Cortex of kidney (tissue), 1 donor: ENCODE measurements at places on chromosomes 6 and 20.

DNA sequence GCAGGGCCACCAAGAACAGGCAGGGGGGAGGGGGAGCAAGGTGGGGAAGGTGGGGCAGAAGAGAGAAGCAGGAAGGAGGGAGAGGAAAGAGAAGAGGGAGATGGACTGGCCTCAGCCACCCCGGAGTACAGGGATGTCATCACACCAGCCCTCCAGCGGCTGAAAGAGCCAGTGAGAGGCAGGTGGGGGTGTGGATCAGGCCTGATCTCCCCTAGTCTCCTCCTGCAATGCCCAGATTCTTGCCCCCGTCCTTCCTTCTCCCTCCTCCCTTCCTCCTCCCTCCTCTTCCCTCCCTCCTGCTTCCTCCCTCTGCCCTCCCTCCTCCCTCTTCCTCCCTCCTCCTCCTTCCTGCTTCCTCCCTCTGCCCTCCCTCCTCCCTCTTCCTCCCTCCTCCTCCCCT lies 61.5 kb downstream of the YTHDF1 start:
- no peak for DNase-seq

- DNase-seq = no peak
Measured at GRCh38 chr6:47743744-47744143, 38.1 kb upstream of the OPN5 start.

- no peak for DNase-seq
Measured at GRCh38 chr20:62795023-62795761, 1.1 kb upstream of the MRGBP start.

DNA sequence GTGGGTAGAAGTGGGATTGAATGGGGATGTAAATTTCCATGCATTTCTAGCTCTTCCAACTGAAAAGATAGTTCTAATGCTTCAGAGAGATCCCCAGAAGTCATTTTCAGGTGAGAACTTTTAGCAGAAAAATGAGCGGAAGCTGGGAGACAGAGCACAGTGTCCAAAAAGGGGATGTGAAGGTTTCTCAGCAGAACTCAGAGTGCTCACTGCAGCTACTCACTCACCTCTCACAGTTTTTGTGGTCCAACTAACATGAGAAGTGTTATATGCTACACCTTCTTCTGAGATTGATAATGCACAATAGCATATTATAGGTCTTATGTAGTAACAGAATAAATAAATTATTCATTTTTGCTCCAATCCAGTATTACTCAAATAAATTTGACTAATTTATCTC lies 519.2 kb upstream of the HS3ST5 start:
- no peak for DNase-seq

GRCh38 chr20:61940976-61941720 lies 124.5 kb downstream of the TAF4 start:
- DNase-seq = no peak

DNA sequence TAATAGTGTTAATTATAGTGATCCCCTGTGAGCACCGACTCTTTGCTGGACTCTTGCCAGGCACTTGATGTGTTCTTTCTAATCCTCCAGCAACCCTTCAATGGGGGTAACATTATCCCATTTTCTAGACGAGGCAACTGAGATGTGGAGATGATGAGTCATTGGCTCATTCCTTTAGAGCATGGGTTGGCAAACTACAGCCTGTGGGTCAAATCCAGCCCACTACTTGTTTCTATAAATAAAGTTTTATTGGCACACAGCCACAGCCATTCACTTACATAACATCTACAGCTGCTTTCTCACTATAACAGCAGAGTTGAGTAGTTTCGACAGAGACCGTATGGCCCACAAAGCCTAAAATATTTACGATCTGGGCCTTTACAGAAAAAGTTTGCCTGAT lies 249.5 kb upstream of the KCNG1 start:
- DNase-seq = no peak

DNA sequence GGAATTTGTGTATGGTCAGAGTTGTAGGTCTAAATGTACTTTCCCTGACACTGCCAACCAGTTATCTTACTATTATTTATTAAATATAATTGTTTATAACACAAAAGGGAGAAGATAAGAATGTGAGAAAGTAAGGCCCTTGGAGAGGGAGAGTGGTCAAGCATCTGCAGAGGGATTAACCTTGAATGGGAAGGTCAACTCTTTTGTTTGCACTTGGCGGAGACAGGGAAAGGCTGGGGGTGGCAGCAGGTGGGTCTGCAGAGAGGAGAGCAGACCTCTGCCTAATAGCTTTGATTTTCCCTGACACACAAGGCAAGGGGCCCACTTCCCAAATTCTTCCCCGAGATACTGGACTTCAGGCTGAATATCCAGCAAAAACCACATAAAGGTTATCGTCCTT lies 4.2 kb downstream of the LRP11 start:
- DNase-seq = no peak

DNA sequence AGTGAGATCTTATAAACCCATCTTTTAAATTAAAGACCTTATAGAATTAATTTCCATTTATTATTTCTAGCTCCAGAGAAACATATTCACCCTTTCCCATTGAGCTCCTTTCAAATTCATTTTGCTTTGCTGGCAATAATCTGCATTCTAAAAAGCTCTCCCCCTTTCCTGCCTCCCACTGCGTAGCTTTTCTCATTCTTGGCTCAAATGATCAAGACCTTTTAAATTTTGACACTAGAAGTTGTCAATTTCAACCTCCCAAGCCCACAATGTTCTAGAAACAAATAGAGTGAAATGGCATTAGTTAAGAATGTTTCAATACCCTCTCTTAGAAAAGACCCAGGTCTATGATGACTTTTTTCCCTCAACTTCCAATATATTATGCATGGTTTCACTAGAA lies 186.9 kb downstream of the AKAP7 start:
- no peak for DNase-seq

DNA sequence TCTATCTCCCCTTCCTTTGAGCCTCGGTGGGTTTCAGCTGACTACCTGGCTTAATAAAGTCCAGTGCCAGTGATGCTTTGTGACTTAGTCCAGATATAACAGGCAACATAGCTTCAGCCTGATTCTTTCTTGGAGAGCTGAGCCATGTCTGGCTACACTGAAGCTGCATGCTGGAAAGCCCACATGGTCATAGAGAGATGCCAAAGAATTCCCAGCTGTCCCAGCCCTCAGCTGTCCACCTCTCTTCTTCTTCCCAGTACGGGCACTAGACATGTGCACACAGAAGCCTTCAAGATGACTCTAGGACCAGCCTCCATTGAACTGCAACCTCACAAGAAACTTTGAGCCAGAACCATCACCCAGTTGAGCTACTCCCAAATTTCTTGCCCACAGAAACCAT lies 154.1 kb upstream of the MYLIP start:
- DNase-seq = no peak

GRCh38 chr6:34362909-34363680 lies 29.4 kb downstream of the NUDT3 start:
- no peak for DNase-seq

GRCh38 chr6:6688283-6688682 lies 99.8 kb downstream of the LY86 start:
- no peak for DNase-seq

- DNase-seq = no peak
Measured at GRCh38 chr6:84062519-84063154, 29.1 kb downstream of the MRAP2 start.

GRCh38 chr6:5308066-5308465 lies 46.8 kb downstream of the FARS2 start:
- no peak for DNase-seq

GRCh38 chr20:59667131-59667530 lies 62.8 kb downstream of the PHACTR3 start:
- DNase-seq = no peak

DNA sequence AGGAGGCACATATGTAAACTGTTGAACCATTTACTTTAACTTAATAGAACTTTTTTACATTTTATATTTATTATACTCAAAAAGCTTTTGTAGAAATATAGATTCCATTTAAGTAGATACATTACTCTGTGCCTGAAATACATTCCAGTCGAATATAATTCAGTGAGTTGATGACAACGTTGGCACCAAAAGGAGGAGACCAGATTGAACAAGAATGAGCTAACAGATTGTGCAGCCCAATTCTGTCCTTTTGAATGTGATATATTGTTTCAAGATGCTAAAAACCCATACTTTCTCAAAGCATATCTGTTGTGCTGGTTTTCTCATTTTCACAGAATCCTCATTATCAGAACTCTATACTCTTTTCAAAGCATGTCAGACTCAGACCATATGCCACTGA lies 147.4 kb upstream of the SIM1 start:
- DNase-seq = no peak

GRCh38 chr6:167153521-167153959 lies 4.2 kb downstream of the GPR31 start:
- no peak for DNase-seq

DNA sequence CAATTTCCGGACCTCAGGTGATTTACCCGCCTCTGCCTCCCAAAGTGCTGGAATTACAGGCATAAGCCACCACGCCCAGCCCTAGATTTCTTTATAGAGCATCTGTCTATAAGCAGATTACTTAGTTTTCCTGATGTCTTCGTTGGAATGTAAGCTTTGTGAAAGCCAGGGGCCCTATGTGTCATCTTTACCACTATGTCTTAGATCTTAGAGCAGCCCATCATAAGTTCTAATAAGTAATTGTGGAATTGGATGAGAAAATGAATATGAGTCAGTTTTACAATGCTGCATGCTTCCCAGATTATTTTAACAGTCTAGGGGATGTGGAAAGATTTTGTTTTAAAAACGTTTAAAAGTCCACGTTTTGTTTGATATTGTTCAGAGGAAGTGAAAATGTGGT lies 9.1 kb upstream of the ZBTB2 start:
- no peak for DNase-seq

DNA sequence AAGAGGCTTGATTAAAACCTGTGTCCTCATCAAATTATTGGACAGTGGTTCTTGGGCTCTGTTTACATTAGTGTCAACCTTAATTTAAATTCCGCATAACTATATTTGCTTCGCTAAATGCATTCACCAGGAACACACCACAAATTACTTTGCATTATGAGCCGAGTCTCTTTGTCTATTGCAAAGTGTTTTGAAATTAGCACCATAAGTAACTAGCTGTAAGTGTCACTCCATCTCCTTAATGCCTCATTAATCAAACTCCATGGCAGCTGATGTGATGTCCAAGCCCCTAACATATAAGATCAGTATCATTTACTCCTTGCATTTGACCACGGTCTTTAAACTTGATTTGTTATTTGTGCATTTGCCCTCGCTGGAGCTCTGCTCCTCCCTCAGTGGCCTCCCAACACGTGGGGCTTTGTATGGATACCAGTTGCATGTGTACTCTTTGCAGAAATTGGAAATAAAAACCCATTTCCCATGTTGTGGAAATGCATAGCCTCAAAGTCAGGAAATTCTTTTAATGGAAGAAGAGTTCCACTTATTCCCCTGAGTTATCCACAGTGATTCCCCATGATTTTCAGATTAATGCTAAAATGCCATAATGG lies 24.6 kb downstream of the FOXA2 start:
- no peak for DNase-seq

- no peak for DNase-seq
Measured at GRCh38 chr6:6781172-6781872, 192.8 kb downstream of the LY86 start.

GRCh38 chr6:35483062-35483461 lies 13.8 kb downstream of the TEAD3 start:
- no peak for DNase-seq

DNA sequence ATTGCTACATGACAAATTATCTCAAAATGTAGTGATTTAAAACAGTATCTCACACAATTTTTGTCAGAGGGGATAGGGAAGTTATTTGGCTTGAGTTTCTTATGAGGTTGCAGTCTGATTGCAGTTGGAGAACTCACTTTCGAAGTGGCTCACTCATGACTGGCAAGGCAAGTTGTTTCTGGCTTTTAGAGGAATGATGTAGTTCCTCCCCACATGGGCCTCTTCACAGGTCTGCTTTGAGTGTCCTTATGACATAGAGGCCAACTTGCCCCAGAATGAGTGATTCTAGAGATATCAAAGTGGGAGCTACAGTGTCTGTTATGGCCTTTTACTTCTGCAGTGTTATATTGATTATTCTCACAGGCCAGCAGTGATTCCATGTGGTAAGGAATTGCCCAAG lies 6.1 kb downstream of the DOP1A start:
- DNase-seq = no peak

DNA sequence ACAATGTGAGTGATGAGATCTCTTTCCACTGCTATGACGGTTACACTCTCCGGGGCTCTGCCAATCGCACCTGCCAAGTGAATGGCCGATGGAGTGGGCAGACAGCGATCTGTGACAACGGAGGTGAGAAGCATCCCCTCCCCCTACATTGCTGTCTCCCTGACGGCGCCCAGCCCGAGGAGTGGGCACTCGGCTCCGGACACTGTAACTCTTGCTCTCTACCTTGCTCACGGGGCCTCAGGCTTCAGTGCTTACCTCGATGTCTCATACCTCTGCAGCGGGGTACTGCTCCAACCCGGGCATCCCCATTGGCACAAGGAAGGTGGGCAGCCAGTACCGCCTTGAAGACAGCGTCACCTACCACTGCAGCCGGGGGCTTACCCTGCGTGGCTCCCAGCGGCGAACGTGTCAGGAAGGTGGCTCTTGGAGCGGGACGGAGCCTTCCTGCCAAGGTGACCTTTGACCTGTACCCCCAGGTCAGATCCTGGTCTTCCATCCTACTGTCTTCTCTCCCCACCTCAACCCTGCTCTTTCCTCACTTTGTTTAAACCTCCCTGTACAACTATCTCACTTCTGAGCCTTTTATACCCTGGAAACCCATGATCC lies 1.3 kb downstream of the CFB start:
- no peak for DNase-seq

DNA sequence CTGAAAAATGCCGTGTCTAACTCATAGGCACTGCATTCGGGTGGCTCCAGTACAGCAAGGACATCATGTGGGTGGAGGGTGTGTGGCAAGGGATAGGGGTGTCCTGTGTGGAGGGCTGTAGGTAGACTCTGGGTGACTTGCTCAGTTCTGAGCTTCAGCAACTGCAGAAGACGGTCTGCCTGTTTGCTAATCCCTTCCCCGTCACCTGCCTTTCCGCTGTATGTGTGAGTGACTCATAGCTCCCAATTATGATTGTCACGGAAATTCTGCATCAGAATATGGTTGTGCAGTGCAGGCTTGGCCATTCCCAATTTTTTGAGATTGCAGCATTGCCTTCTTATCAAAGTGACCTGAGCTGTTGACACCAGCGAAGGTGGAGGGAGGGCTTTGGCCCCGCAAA lies 174.3 kb downstream of the CDH4 start:
- no peak for DNase-seq

- DNase-seq = no peak
Measured at GRCh38 chr6:106547601-106548453, 81.5 kb downstream of the RTN4IP1 start.

DNA sequence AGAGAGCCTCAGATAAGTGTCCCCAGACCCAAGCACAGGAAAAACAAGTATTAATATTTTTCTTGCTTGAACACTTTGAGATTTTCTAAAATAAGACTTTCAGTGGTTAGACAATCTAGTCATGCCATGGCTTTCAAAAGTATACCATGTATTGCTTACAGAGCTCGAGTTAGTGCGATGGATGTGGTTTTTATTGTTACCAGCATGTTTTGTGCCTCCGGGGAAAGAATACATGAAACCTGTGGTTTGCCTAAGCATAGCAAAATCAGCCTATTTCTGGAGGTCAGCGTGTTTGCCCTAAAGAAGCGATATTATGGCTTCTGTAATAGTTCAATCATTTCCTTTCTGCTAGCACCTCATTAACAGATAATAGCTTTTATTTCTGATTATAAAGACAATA lies 21.6 kb downstream of the RIN2 start:
- no peak for DNase-seq
